ENCODE measurements at places on chromosomes 16 and 17. TPM values are rescaled to one million over a fixed set of nuclear protein-coding genes. Genes with fewer than 3 reads are reported as not detected.

Gene MT1G
- 1.0 TPM for total RNA-seq

DNA sequence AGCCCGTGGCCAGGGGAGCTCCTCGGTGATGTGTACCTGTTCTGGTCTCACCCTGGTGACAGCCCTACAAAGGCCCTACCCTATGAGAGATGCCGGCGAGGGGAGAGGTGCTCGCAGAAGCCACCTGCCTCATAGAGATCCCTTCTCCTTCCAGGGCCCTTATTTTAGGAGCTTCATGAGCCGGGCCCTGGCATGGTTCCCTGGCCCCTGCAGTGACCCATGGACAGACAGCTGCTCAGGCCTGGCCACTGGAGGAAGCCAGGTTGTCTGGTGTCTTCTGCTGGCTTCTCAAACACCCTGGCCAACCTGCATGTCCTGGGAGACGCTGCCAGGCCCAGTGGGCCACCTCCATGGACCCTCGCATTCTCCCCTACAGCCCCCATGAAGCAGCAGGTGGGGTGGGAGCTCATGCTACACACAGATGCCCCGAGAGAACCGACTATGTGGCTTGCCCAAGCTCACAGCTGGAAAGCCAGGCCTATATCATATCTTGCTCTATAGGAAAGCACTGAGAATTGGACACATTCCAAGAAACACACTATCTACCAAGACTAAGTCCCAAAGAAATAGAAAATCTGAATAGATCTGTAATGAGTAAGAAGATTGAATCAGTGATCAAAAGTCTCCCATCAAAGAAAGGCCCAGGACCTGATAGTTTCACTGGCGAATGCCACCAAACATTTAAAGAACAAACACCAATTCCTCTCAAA is 7.2 kb upstream of the AATK start:
- DNase-seq, result no peak
- H3K27me3 ChIP-seq, result no peaks in the 10 kb centered on the region
- H3K36me3 ChIP-seq, result no peaks in the 10 kb centered on the region
- no peak overlapping the region for H3K27ac ChIP-seq

- H3K4me1 ChIP-seq, result no peaks in the 10 kb centered on the region
- H3K36me3 ChIP-seq, result no peaks in the 10 kb centered on the region
- H3K4me3 ChIP-seq, result no peak overlapping the region
- H3K27me3 ChIP-seq, result no peaks in the 10 kb centered on the region
- peak overlapping the region; percentile 87 for H3K27ac ChIP-seq
Measured at GRCh38 chr17:10031606-10032005, 126.5 kb upstream of the RCVRN start.

DNA sequence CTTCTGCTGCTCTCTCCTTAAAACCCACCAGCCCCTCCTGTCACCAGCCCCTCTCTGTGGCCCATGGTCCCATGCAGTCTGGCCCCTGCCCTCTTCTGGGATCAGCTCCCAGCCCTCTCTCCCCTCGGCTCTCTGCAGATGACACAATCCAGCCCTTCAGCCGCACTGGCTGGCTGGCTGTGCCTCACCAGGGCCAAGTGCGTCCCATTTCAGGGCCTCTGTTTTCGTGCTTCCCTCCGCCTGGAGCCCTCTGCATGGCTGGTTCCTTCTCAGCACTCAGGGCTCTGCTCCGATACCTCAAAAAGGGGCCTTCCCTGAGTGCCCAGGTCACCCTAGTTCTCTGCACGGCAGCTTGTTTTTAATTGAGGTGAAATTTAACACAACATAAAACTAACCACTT is 124.3 kb downstream of the SOCS1 start:
- H3K4me3 ChIP-seq, result no peak overlapping the region
- H3K36me3 ChIP-seq, result no peaks in the 10 kb centered on the region
- no peaks in the 10 kb centered on the region for H3K27me3 ChIP-seq
- peak overlapping the region; percentile 35 for H3K27ac ChIP-seq
- peaks cover 61% of the 10 kb centered on the region for H3K4me1 ChIP-seq

- no peak overlapping the region for H3K4me3 ChIP-seq
- H3K27ac ChIP-seq, result no peak overlapping the region
Measured at GRCh38 chr16:75371171-75371570, 62.1 kb downstream of the CFDP1 start.

All from heart right ventricle (tissue), 16 donors.